ENCODE measurements at places on chromosomes 2 and 18.

DNA sequence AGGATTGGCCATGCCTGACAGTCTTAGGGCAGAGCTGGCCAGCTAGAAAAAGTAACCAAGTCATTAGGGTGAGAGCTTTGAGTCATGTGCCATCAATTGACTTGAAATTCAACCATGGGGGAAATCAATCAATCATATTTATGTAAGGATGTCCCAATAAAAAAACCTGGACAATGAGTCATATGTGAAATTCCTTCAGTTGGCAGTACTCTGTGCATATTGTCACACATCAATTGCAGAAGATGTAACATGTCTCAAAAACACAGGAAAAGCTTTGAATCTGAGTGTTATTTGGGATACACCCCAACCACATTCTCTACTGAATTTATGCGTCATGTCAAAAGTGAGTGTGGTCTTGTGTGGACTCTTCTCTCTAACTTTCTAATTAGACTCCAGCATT lies 1004.1 kb upstream of the NRXN1 start:
- DNase-seq = no peak

- no peak for DNase-seq
Measured at GRCh38 chr2:127401757-127402695, 14.3 kb upstream of the MAP3K2 start.

DNA sequence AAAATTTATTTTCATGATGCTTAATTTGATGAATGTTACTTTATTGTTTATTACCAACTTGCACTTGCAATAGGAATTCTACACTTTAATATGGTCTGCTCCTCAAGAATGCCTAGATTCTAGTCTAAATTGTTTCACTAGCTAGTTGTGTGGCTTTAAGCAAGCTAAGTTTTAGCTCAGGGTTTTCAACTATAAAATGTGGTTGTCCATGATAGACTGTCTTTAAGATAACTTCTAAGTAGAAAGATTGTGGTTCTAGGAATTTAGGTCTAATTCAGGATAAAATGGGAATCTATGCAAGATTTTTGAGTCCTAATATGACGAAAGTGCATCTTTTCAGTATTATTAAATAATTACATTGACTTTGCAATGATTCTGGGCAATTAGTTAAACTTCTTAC lies 294.0 kb downstream of the PLCL1 start:
- DNase-seq = no peak

DNA sequence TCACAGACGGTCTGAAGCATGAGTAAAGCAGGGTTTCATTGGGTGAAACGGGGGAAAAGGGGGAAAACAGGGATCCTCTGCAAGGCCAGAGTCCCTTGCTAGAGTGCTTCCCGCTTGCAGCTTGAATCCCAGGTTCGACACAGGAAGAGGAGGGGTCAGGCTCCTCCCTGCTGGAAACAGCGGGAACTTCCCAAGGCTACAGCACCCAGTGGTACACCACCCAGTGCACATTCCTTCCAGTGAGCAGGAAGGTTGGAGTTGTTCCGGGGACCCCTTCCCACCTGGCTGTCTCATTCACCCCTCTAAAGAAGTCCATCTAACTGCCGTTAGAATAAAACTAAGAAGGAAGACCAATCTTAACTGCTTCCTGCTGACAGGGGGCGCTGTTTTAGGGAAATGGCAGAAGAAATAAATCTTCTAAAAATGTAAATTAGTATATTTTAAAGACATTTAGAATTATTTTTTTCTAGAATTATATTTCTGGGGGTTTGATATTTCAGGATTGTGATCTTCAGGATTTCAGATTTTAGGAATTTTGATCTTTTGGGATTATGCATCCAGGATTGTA lies 230.9 kb downstream of the RBM43 start:
- DNase-seq = no peak

DNA sequence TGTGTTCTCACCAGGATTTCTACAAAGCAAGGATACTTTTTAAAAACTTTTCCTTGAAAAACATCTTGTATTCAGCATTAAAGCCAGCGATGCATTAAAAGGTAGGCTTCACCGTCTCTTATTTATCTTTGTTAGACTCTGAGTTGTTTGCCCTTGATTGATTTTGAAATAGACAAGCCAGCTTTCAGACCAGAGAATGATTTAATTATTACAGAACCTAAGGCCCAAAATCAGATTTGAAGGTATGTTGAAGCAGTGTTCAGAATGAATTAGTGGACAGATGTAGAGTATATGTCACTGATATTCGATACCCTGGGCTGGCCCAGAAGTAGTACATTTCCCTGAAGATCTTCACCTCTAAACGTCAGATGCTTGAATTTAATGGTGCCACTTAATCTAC lies 136.4 kb downstream of the THSD7B start:
- DNase-seq = no peak

- no peak for DNase-seq
Measured at GRCh38 chr2:54523324-54523959, 67.3 kb downstream of the SPTBN1 start.

DNA sequence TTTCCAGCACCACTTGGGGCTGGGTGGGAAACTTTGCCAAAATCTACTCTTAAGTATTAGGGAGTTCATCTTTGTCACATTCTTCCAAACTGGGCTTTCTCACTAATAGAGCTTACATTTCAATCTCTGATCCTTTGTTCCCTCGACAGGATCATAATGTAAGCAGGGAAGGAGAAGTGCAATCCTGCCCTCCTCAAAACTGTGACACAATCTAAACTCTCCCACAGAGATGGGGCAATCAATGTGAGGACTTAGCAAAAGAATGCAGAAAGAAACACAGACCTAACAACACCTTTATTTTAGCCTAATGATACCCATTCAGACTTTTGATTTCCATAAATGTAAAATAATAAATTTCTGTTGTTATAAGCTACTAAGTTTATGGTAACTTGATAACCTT lies 40.8 kb downstream of the DSEL start:
- DNase-seq = no peak

All from muscle of arm (tissue), 14 donors.